ENCODE measurements at places on chromosomes 6 and 20.

GRCh38 chr6:8539453-8539852 is 104.1 kb upstream of the SLC35B3 start:
- no peak for DNase-seq

DNA sequence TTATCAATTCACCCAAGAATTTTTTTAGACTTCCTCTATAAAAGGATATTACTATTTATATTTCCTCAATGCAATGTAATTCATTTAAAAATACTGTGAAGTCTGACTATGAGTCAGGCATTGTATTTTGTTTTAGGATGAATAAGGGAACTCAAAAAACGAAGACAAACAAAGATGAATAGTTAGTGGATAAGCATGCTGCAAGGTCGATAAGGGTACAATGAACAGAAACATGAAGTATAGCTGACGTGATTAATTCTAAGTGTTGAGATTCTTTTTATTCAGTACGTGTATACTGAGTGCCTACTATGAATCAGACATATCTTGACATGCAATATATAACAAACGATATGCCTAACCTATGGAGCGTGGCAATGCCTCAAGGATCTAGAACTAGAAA is 105.4 kb downstream of the PDE10A start:
- no peak for DNase-seq

DNA sequence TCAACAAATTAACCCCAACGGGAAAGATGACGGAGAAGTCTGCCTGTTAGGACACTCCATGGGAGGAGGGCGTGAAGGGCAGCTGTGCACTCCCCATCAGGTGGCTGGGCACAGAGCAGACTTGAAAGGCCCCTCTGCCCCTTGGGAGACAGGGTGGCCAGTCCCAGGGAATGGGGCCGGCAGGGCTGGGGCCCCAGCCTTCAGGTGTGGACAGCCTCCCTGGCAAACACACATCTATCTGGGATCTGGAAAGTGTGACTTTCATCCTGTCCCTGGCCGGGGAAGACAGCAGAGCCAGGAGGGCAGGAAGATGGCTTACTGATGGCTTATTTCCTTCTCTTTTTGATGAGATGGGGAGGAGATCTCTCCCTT is 4.5 kb upstream of the FRMD1 start:
- no peak for DNase-seq

GRCh38 chr20:43899274-43900120 is 15.2 kb upstream of the TOX2 start:
- DNase-seq = no peak

- DNase-seq = no peak
Measured at GRCh38 chr6:136784910-136785746, 7.1 kb downstream of the MAP3K5 start.

- no peak for DNase-seq
Measured at GRCh38 chr20:19827818-19828217, 69.8 kb downstream of the RIN2 start.

DNA sequence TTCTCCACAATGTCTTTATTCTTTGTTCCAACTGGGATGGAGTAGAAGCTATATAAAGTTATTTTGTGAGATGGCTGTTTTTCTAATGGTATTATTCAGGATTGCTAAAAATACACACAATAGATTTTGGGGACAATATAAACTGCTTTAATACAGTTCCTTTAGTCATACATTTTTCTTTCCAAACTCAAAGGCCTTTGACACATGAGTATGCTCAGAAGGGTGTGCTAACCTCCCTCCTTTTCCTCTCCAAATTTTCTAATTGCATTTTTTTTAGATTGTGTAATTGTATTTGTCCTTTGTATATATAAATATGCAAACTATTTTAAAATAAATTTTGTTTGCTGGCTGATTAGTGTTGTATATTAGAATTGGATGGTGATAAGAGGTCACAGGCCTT is 119.6 kb upstream of the FOXO3 start:
- no peak for DNase-seq

- no peak for DNase-seq
Measured at GRCh38 chr6:63436356-63436755, 116.6 kb upstream of the LGSN start.

DNA sequence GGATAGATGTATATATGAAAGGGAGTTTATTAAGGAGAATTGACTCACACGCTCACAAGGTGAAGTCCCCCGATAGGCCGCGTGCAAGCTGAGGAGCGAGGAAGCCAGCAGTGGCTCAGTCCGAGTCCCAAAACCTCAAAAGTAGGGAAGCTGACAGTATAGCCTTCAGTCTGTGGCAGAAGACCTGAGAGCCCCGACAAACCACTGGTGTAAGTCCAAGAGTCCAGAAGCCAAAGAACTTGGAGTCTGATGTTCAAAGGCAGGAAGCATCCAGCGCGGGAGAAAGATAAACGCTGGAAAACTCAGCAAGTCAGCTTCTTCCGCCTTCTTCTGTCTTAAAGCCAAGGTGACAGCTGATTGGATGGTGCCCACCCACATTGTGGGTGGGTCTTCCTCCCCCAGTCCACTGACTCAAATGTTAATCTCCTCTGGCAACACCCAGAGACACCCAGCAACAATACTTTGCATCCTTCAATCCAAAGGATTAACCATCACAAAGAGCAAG is 102.6 kb upstream of the GJE1 start:
- no peak for DNase-seq

GRCh38 chr6:110140650-110141049 is 38.8 kb downstream of the WASF1 start:
- no peak for DNase-seq

DNA sequence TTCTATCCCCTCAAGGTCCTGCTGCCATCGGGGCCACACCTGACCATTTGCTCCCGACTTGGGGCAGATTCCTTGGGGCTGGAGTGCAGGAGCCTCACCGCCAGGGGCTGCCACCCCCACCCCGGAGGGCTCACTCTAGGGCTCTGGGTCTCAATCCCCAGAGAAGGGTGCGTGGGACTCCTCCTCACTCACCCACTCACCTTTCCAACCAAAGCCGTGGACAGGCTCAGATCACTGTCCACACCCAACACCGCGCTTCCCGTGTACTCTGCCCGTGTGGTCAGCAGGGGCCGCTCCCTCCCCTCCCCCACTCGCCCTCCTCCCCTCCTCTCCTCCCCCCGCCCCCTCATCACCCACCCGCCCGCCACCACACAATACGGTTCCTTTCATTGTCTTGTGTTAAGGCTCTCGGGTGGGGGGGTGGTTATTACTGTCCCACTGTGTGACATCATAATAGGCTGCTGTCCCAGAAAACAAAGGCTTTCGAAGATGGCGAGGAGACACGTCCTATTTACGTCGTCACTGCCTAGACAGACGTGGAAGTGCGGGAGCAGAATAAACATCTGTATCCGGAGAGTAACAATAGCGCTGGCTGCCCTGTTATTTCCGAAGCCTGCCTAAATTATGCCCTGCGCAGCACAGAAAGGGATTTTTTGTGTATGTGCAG is 85.8 kb downstream of the YTHDF1 start:
- no peak for DNase-seq

GRCh38 chr6:42103753-42104094 is 38.7 kb downstream of the C6orf132 start:
- DNase-seq = no peak

DNA sequence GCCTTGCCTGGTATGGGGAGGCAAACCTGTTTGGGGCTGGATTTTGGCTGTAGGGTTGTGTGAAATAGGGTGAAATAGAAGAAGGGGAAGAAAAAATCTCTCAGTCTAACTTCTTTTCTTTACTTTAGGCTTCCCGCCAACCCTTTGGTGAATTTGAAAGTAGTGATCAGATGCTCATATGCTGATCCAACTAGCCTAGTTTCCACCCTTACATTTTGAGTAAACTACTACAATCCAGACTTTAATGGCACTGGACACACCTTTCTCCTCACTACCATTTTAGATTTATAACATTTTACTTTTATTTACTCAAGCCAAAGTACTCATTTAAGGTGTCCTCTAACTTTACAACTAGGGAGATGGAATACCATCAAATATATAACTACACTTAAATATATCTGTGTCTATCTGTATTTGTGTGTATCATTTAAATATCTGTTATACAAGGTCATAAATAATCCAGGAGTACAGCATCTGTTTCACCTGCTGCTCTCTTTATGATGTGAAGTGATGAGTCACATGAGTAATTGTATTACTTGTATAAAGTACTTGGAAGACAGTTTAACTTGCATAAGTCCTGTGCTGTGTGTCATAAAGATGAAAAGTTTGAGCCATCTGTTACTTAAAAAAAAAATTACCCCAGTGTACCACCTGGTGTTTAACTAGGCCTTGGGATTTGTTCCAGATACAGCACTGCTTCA is 172.1 kb downstream of the CDKAL1 start:
- DNase-seq = no peak

DNA sequence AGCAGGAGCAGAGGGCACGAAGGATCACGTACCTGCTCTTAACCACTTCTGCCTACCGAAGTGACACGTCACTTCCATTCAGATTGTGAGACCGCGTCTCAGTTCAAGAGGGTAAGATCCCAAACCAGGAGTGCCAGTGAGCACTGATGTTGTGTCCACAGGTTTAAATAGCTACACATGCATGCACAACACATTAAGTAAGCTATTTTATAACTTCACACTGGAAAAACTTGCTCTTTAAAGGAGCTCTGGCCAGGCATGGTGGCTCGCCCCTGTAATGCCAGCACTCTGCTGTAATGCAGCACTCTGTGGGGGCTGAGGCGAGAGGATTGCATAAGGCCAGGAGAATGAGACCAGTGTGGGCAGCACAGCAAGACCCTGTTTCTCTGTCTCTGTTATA is 21.1 kb downstream of the ABHD12 start:
- DNase-seq = no peak

DNA sequence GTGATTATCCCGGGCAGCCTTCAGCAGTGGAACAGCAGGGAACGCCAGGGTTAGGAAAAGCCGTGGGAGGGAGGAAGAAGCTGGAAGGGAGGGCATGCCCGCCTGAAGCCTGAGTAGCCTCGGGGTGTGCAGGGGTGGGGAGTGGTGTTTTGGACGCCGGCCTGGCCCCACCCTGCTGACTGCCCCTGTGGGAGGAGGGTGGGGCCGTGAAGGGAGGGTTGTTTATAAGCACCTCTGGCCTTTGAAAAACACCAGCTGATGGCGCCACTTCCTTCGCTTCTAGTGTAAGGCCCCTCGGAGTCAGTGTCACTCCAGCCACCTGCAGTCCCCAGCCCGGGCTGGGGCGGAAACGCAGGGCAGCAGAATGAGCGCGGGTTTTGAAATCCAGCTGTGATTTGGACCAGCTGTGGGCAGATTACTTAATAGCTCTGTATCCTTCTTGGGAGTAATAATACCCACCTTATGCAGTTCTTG is 52.8 kb upstream of the BMP6 start:
- DNase-seq = no peak

GRCh38 chr6:128491610-128492206 is 28.7 kb downstream of the PTPRK start:
- no peak for DNase-seq

DNA sequence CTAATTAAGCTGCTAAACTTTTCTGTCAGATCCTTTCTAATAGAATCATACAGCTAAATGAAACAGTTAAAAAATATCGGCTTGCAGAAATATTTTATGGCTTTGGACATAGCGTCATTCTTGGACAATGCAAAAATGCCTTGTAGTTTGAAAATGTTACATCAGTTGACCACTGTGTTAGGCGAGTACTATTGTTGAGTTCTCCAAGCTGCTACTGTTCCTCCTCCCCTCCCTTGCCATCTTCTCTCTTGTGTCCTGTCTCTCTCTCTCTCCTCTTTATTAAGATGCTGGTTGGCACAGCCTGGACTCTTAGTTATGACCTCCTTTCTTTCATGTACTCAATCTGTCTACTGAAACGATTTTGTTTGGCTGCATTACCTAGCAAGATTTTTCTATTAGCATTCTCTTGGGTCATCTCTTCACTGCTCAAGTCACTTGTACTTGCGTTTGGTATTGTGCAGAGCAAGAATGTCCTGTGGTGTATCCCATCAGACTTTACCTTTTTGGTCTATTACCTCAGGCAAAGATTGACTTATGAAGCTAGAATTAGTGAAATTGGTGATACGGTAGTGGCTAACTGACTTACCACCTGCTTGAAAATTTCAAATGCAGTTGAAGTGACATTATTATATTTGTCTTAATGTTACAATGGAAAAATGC is 127.9 kb downstream of the FARS2 start:
- DNase-seq = no peak

- peak; percentile 46 for DNase-seq
Measured at GRCh38 chr6:34145161-34146020, 496 bp downstream of the GRM4 start.

DNA sequence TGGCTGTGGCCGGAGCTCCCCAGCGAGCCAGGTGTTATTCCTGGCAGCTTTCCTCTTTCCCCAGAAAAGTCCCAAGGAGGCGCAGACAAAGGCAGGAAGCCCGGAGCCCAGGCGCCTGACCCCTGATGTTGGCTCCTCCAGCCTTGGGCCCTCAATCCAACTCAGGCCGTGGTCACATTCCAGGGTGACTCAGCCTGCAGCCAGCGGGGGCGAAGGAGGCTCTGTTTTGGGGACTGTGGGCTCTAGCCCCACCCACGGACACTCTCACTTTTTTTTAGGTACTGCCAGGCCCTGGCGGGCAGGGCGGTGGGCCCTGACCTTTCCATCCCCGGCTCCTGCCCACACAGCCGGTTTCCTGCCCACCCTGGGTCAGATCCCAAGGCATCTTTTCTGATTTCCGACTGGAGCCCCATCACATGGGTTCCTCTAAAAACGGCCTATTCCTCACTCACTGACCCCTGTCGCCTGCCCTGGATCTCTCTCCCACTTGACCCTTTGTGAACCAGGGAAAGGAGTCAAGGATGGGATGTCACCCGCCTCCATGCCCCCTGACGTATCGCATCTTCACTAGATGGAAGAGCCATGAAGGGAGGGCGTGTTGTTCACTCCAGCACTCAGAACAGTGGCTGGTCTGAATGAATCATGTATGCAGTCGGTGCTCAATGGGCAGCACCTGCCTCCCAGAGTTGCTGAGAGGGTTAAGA is 5.5 kb downstream of the PTGIS start:
- no peak for DNase-seq

DNA sequence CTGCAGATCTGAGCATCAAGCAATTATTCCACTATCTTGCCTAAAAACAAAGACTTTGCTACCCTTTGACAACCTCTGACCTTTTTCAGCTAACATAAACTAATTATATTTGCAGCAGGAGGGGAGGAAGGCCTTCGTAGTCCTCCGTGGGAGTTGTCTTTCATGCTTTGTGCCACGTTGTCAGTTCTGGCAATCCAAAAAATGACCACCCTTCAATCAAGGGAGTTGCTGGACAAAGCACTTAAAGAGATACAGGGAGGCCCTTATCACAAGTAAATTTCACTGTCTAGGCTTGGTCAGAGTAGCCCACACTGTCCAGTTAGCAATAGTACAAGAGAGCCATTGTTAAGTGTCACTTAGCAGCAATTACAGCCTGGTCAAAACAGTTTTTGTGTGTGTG is 578.9 kb downstream of the HAO1 start:
- DNase-seq = no peak

DNA sequence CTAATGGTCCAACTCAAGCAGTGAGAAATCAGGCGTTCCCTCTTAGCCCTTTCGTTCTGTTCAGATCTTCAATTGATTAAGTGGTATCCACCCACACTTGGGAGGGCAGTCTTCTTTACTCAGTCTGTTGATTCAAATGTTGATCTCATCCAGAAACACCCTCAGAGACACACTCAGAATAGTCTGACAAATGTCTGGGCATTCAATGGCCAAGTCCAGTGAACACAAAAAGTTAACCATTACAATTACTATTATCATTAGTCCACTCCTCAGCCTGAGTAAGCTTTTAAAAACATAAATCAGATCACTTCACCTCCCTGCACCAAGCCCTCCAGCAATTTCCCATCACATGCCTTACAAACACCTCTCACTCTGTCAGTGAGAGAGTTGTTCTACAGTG is 423.2 kb downstream of the RFPL4B start:
- no peak for DNase-seq
